ENCODE measurements at places on chromosomes 6 and 20. TPM values are rescaled to one million over a fixed set of nuclear protein-coding genes. Genes with fewer than 3 reads are reported as not detected.

The HDGFL1 gene
- total RNA-seq = not detected

The RGS17 gene
- total RNA-seq = 2.6 TPM

The SLA2 gene
- total RNA-seq = 0.77 TPM

DNA sequence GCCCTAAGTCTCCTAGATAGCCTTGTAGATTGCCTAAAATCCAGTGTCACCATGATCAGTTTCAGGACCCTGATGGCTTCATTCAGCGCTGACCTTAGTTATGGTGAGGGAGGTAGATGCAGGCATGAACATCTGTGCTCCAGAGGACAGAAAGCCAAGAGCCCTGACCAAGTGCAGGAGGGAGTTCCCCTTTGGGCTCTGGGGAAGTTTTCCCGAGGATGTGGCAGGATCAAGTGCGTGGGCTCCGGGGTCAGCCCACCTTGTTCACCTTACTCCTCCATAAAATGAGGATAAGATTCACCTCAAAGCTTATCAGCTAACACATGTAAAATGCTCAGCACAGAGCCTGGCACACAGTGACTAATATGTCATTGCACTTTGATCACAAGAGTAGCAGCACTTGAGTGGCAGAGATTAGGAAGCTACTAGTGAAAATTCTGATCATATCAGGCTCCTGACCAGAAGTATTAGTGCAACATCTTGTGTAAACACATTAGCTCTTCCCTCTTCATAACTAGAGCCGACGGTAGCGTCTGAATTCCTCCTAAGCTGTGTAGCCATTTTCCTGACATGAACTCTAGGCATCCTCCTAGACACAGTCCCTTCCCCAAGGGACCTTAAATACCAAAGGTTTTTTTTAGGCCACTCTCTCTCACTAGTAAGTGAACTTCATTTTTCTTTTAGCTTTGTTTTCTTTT, 125.2 kb downstream of the SULF2 start:
- H3K36me3 ChIP-seq = peaks cover 12% of the 10 kb centered on the region
- peaks cover 7% of the 10 kb centered on the region for H3K4me1 ChIP-seq
- H3K4me3 ChIP-seq = no peak overlapping the region
- no peak for DNase-seq
- H3K27me3 ChIP-seq = no peaks in the 10 kb centered on the region
- H3K27ac ChIP-seq = peak overlapping the region; percentile 11

GRCh38 chr20:63969838-63970713, at the start of gene ZNF512B:
ZNF512B (minus strand) TSS chr20:63969930; CDS start chr20:63967950, 1,980 bp downstream.
- H3K27me3 ChIP-seq = no peaks in the 10 kb centered on the region
- H3K4me1 ChIP-seq = peaks cover 10% of the 10 kb centered on the region
- peaks cover 9% of the 10 kb centered on the region for H3K36me3 ChIP-seq
- peak within 1 kb of the TSS; percentile 82 for H3K4me3 ChIP-seq
- DNase-seq = peak; percentile 55
- peak within 1 kb of the TSS; percentile 87 for H3K27ac ChIP-seq

DNA sequence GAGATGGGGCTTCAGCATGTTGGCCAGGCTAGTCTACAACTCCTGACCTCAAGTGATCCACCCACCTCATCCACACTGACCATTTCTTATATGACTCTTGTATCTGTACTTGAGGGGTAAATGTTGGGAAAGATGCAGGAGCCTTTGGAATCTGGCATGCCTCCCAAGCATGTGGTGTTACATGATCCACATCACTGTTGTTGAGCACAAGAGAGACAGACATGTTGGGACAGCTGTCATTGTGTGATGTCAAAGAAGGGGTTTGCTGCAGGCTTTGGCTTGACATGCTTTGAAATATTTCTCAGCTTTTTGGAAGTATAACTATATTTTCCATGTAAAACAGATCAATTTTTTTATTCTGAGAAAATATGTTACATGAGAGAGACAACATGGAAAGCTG, 139.9 kb downstream of the MOXD1 start:
- peaks cover 2% of the 10 kb centered on the region for H3K27me3 ChIP-seq
- H3K36me3 ChIP-seq = no peaks in the 10 kb centered on the region
- no peak overlapping the region for H3K27ac ChIP-seq
- no peak for DNase-seq

Measured in progenitor cell of endocrine pancreas (in vitro differentiated cells).